ENCODE measurements at places on chromosomes 11 and 22.
A peak's percentile ranks its signal among the peaks of the same experiment; 100 is the strongest.

GRCh38 chr11:31870609-31871309 lies 59.6 kb upstream of the PAX6 start:
- DNase-seq: no peak

DNA sequence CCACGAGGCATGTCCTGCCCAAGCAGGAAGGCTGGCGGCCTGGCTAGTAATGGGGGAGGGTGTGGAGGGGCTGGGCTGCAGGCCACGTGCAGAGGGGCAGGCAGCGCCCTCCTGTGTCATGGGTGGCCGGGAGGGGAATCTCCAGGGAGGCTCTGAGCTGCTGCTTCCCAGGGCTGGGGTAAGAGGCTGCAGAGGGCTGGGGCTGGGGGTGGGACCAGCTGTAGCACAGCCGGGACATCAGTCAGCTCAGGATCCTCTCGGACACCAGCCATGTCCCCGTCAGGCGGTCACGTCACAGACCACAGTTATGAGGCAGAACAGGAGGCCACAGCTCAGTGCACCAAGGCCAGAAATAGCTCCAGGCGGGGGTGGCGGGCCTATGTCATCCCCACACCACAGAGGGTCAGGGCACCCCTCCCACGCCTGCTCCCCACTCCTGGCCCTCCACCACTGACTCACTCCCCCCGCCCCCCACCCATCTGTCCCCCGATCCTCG lies 21.1 kb downstream of the RTN4R start:
- no peak for DNase-seq

DNA sequence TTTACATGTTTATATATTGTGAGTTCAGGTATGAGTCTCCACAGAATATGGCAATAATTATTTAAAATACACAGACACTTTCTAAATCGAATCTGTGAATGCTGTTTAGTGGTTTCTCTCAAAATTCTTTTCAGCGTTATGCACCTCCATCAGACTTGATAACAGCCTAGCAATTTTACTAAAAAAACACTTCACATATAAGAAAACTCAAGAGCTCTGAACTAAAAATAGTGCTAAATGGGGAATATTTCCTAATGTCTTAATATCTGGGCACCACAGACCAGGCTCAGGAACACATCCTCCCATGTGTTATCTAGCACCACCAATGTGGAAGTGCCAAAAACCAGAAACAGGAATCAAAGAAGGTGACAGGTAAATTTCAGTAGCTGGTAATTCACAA lies 47.9 kb downstream of the ARHGAP32 start:
- no peak for DNase-seq

DNA sequence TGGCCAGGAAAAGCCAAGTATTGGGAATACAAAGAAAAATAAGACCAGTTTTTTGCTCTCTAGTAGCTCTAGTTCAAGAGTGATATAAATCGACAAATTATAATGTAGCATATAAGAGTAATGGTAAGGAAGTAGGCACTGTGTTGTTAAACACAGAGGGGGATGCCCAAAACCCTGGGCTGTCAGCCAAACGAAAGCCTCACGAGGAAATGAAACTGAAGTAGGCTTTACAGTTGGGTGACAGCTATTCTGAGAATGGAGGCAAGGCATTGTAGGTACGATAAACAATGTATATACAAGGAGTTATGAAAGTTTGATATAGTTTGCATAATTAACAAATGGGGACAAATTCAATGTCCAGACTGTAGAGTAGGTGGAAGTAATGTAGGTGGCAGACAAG lies 176.4 kb downstream of the FAM181B start:
- DNase-seq: no peak

- DNase-seq: no peak
These were observed 590 bp upstream of the IGF2 start for GRCh38 chr11:2139621-2140337.

DNA sequence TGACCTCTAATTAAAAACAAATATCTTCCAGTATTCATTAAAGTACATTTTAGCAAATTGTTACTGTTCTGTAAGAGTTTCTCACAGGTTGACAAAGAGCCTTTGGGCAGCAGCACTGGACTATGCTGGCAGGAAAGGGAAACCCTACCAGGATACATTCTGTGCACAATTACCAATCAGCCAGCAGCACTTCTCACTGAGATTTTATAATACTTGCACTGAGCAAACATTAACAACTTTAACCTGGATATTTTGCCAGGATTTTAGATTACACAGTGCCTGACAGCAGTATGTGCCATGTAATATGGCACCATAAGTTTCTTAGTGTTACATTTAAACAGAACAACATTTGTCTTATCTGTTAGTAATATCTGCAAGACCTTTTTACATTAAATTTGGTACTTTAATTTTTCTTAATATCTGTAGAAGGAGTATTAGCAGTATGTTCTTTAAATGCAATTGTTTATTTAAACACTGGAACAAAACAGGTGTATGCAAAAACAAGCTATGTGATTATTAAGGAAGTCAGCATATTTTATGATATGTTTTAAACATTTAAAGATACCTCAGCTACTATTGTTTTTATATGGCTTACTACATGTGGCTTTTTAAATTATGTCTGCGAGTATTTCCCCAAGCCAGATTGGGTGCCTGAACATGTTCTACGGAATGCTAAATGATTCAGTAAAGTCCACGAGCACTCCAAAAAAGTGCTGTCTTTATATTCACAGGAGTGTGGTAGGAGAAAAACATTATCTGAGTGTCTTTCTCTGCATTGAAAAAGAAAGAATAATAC lies 699.0 kb upstream of the LUZP2 start:
- no peak for DNase-seq

DNA sequence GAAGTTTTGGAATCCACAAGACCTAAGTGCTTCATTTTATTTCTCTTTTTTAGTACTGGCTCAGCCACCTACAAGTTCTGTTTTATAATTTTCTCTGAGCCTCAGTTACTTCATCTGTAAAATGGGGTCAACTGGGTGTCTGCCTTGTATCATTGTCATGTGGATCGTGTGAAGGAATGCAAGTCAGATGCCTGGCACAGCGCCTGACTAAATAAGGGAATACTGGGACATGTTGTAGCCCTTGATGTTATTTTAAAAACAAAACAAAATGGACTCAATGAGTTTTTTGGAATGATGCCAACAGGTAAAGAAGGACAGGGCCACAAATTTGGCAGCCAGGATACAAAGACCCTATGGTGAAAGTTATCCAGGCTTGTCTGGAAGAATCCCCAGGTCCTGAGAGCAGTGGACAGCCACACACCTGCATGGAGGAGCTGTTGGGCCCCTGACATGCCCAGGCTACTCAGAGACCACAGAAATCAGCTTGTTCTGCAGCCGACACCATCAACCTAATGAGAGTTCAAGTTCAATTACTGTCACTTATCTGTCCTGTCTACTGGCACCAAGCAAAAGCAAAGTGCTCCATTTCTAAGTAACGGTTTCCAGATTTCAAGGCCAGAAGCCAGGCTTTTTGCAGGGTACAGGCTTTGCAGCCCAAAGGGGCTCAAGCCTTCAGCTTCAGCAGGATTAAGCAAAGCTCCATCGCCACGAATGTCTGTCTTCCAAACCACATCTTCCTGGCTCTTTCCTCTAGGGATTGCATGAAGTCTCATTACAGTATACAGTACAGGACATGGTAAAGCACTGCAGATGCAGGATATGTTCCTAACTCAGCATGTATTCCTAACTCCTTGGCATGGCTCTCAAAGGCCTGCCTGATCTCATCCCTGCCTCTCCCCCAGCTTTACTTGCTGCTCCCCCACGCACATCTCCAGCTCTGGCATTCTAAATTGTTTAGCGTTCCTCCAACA lies 18.4 kb downstream of the DKK3 start:
- no peak for DNase-seq

- no peak for DNase-seq
These were observed 52.4 kb downstream of the AP2A2 start for GRCh38 chr11:977830-978720.

GRCh38 chr22:24129980-24130379 lies 51.3 kb upstream of the SUSD2 start:
- no peak for DNase-seq

GRCh38 chr11:134686460-134687061 lies 274.5 kb upstream of the B3GAT1 start:
- DNase-seq: no peak

DNA sequence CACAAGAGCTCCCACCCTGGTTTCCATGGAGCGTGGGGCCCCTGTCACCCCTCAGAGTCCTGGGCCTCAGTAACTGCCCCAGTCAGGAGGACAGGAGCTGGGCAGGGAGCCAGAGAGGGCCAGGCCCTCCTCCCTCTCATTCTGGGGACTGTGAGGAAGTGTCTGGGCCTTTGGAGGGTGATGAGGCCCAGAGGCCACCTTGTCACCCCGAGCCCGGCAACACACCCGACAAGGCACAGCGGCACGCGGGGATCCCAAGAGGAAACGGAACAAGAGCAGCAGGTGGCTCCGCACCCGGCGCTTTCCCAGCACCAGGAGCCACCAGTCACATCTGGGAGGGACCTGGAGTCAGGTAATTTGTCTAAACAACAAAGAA lies 72.1 kb downstream of the CELSR1 start:
- DNase-seq: no peak

DNA sequence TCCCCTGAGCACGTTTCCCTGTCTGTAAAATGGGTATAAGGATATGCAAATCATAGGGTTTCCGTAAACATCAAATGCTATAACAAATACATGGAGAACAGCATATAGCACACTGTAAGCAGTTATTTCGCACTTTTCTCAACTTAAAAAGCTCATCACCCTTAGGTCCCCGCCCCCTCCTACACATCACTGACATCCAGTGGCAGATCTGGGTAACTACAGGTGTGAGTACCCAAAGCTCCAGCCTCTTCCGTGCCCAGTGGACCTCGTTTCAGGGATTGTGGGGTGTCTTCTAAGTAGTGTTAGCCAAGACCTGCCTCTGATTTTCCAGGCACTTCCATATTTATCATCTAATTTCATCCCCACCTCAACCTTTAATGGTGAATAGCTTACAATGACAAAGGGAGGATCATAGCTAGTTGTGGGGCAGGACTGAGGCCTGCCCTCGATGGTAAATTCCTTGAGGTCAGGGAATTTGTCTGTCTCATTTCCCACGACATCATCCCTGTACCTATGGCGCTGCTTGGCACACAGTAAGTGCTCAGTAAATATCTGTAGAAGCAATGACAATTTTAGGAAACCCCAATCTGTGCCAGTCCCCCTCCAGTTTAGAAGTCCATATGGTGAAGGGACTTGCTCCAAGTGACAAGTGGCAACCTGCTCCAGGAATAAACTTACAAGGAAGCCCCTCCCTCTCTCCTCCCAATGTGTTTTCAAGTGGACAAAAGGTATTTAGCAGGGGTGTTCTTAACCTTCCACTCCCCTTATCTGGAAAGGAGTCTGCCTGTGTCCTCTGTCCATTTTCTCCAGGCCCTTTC lies 340.5 kb downstream of the TENM4 start:
- peak; percentile 14 for DNase-seq

- DNase-seq: no peak
These were observed 85.4 kb downstream of the ADAMTS15 start for GRCh38 chr11:130533871-130534270.

DNA sequence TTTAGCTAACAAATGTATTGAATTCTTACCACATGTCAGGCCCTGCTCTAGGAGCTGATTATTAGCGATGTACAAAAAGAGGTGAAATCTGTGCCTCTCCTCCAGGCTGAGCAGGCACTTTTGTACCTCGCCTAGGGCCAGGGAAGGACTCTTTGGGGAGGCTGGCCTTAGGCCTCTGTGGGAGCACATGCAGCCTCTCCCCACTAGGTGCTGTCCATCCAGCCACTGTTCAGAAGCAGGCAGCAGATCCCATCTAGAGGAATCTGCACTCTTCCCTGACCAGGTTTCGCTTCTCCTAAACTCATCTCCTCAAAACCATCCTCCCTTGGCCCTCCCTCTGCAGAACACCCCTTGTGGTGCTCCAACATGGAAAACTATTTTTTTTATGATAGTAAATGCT lies 51.9 kb upstream of the WT1 start:
- DNase-seq: no peak

DNA sequence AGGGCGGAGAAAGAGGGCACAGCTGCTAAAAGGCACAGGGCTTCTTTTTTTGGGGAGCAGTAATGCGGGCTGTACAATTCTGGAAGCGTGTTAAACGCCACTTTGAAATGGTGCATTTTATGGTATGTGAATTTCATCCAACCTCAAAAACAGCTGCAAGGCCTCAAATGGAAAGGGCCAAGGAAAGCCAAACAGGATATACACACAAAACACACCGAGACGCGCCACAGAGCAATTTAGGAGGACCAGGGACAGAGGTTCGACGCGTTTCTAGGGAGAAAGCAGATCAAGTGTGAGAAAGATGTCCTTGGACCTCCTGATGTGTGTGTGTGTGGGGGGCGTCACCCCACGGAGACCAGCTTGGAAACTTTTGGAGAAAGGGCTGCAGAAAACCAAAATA lies 31.1 kb downstream of the TSPAN4 start:
- DNase-seq: no peak

- DNase-seq: no peak
These were observed 8.4 kb upstream of the MMP12 start for GRCh38 chr11:102883141-102883540.

GRCh38 chr11:6841694-6842093 lies 3.8 kb upstream of the OR10A5 start:
- no peak for DNase-seq

DNA sequence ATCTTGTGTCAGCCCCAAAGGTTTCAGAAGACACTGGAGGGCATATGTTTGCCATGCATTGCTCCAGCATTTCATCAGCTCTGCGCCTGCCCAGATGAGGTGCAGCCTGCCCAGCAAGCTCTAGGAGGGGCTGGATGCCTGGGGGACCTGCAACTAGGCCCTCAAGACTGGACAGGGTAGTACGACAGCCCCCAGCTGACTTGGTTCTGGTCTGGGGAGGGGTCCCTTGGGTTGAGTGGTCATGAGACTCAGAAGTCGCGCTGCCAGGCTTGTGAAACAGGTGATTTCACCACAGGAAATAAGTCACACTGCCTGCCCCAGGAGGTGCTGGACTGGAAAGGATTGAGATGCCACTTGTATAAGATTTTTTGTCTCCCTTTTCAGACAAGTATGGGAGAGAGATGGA lies 23.4 kb downstream of the TPBGL start:
- DNase-seq: no peak

DNA sequence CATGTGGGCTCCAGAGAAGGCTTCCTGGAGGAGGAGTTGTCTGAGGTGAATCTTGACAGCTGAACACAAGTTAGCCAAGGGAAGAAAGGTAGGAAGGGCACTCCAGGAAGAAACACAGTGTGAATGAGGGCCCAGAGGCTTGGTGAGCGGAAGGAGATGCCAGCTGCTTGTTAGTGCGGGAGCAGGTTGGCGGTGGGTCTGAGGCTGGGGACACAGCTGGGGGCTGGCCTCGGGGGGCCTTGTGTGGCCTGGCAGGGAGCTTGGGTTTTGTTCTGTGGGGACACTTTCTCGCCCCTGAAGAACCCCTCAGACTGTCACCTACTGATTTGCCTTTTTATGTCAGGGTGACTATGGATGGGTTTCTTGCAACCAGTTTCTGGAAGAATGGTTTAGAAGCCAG lies 160.0 kb downstream of the ST3GAL4 start:
- DNase-seq: no peak

DNA sequence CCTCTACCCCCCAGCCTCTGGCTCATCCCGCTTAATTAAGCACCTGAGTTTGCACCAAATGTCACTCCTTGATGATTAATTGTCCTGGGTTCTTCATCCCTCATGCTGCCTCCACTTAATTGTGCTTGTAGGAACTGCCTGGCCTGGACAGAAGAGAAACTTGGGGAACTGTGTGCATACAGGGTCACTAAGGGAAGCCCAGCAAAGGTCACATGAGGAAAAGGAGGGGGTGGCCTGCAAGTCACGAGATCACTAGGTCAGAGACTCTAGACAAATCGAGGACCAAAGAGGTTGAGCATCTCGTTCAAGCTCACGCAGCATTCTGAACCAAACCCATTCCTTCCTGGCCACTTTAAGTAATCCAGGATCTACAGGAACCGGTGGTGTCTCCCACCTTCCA lies 75.8 kb downstream of the PDE2A start:
- DNase-seq: no peak

All from stimulated activated CD4-positive, alpha-beta T cell treated with anti-CD3 and anti-CD28 coated beads, Interleukin-4, amount 100 ng/mL, for 24 hours (primary cell).